ENCODE measurements at places on chromosomes 16 and 17.

- DNase-seq, result no peak
Observed at GRCh38 chr16:58186176-58186944, 11.5 kb downstream of the CSNK2A2 start.

- peak; percentile 53 for DNase-seq
Observed at GRCh38 chr17:60769327-60769726, 91.7 kb downstream of the BCAS3 start.

GRCh38 chr16:73846356-73846755 lies 450.3 kb upstream of the PSMD7 start:
- no peak for DNase-seq

DNA sequence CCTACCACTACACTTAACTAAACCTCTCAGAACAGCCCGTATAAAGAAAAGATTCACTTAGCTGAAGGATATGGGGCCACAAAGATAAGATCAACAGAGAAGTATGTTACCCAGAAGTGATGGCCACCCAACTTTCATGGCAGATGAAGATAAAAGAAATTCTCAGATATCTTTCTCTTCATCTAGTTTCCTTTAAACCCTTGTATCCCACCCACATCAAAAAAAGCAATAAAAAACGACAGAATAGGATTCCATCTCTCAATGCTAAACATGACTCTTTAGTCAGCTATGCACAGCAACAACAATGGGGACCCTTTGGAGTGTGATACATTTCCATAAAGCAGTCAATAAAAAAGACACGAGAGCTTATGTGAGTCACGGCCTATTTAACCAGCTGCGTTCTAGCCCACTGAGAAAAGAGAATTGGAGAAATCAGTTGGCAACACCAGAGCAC lies 86.6 kb downstream of the SNX11 start:
- no peak for DNase-seq

DNA sequence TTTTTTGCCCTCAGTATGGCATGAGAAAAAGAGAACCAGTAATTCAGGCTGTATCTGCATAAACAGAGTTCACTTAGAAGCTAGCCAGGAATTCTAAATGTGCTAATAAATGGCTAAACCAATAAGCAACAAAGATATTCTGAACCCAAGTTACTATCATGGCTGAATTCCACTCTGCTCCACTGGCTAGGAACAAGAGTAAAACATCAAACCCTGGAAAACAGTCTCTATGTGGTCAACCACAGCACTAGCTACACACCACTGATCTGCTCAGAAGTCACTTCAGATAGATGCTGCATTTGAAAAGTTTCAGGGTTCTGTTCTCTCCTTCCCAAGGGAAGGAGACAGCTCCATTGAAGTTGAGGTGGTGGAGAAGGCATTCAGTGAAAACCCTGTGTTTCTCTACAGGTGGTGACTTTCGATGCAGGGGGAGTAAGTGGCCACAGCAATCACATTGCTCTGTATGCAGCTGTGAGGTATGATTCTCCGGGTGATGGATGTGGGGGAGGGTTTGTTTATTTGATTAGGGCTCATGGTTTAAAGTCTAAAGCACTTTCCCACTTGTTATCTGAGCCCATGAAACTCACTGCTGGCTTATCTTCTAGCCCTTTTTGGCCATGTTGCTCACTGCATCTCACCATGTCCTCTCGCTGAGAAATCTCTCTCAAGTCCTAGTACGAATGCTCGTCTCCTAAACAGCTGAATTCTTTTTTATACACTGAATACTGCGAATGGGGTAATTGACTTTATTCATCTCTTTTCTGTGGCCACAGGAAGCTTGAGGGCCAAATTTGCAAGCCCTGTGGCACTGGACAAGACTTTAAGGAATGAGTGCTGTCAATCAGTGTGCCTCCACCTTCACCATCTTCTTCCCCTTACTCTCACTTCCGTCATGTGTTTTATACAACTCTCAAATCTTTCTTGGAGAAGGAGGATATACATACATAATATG lies 39.9 kb downstream of the CENPV start:
- DNase-seq, result peak; percentile 51

GRCh38 chr17:18318117-18318516 lies 3.0 kb downstream of the SMCR8 start:
- DNase-seq, result no peak

DNA sequence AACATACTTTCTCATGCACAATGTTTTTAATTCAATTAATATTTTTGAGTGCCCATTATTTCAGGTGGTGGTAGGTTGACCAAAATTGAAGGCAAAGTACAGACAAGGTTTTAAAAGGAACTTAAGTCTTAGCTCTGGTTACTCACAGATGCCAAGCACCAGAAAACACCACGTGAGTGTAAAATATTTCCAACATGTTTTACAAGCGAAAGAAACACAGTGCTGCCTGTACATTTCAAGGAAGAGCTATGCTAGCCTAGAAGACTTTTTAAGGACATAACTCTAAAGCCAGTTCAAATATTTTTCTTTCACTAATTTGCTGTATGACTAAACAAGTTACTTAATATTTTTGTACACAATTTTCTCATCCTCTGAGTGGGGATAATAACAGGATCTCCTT lies 736.4 kb upstream of the GOT2 start:
- no peak for DNase-seq

GRCh38 chr16:85974428-85975375 lies 75.7 kb downstream of the IRF8 start:
- no peak for DNase-seq

- no peak for DNase-seq
Observed at GRCh38 chr16:69351309-69352027, at the start of gene TMED6. TMED6 (minus strand) TSS chr16:69351786; CDS start chr16:69351753, 33 bp downstream.

- no peak for DNase-seq
Observed at GRCh38 chr17:57889892-57890856, 40.3 kb upstream of the MRPS23 start.

DNA sequence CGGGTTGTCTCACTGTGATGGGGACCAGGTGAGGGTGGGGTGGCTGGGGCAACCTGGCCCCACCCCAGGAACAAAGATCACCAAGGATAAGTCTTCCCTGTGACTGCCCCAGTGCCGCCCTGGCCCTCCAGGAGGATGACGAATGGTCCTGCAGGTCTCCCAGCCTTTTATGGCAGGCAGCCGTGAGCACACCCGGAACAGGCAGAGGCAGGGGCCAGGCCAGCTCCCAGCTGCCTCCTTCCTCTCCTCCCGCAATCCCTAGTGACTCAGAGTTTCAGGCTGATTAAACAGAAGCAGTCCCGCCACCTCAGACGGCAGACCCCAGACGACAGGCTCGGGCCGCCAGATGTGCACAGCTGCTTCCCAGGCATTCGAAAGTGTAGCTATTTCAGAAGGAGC lies 13.3 kb downstream of the JUP start:
- peak; percentile 43 for DNase-seq

DNA sequence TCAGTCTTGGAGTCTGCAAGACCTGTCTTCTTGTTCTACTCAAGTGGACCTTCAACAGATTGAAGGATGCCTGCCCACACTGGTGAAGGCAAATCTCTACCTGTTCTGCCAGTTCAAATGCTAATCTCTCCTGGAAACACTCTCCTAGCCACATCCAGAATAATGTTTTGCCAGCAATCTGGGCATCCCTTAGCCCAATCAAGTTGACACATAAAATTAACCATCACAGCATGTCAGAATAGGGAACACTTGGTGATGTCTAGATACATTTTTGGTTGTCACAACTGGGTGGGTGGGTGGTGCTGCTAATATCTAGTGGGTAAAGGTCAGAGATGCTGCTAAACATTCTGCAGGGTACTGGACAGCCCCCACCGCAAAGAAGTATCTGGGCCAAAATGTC lies 744.9 kb upstream of the SOX9 start:
- DNase-seq, result no peak

GRCh38 chr16:35559911-35560636 lies 2100.7 kb downstream of the TP53TG3F start:
- no peak for DNase-seq

DNA sequence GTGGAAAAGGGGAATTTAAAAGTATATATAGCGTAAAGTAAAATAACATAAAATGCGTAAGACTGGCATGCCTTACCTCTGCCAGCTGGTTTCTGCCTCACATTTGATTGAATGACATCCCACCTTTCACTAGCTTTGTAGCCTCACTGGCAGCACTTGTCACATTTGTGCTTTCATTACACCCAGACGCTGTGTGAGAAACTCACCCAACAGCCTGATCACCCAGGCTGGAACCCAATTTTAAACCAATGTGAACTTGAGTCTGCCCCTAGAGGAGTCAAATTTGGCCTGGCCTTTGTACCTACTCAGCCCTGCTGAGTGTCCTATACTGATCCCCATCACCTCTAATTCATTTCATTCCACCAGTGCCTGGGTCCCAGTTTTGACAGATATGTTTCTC lies 4.8 kb upstream of the THUMPD1 start:
- DNase-seq, result no peak

DNA sequence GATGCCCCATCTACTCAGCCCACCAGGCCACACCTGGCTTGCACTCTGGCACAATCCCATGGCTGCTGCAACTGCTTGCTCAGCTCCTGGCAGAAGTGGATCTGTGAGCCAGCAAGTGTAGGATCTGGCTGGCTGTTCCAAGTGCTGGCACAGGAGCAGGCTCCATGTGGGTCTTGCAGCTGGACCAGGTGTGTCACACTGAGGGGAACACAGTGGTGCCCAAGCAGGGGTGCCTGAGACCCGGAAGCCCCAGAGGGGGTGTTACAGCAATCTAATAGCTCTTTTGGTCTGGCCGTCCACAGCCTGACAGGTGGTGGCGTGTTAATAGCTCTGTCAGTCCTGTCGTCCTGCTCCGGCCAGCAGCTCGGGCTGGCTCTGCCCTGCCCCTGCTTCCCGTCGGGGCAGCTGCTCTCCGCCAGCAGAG lies 19.6 kb upstream of the GOT2 start:
- no peak for DNase-seq

- DNase-seq, result no peak
Observed at GRCh38 chr16:11163761-11164261, 92.2 kb downstream of the SOCS1 start.

- no peak for DNase-seq
Observed at GRCh38 chr17:74099442-74100340, 103.8 kb upstream of the RPL38 start.

DNA sequence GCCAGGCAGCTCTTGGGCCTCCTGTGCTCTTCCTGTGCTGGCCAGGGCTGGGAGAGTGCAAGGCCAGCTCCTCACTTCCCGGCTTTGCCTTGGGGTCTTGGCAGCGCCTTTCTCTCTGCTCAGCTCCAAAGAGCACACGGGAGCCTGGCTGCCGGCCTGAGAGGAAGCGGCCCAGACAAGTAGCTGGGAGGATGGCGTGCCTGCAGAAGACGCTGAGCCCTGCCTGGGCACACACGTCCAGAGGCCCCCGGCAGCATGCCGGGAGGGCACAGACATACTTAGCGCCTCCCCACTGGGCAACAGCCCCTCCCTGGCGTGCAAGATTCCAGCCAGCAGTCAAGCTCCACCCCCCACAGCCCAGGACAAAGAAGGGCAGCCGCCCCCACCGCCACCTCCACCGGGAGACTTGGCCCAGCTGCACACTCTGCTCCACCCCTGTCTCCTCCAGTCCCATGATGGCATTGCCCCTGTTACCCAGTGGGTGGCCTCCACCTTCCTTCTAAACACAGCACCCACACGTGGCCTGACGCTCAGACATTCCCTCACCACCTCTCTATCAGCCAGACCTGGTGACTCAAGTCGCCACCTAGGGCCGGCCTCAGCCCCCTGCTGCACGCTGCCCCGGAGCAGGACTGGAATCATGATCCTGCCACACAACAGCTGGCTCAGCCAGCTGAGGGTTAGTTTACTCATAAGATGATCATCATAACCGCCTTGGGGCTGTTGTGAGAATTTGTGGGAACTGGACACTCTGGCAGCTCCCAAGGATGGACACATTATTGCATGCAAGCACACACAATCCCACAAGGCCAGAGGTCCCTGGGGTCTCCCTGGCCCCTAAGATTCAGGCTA lies 12.4 kb downstream of the SGCA start:
- peak; percentile 88 for DNase-seq

GRCh38 chr16:56866955-56867830 lies 2.2 kb downstream of the SLC12A3 start:
- DNase-seq, result peak; percentile 73

GRCh38 chr16:13427943-13428342 lies 492.0 kb upstream of the ERCC4 start:
- DNase-seq, result no peak
